Stimulated activated CD8-positive, alpha-beta memory T cell treated with anti-CD3 and anti-CD28 coated beads, Interleukin-4, amount 100 ng/mL, for 48 hours (primary cell): ENCODE measurements at places on chromosomes 7 and 10.

DNA sequence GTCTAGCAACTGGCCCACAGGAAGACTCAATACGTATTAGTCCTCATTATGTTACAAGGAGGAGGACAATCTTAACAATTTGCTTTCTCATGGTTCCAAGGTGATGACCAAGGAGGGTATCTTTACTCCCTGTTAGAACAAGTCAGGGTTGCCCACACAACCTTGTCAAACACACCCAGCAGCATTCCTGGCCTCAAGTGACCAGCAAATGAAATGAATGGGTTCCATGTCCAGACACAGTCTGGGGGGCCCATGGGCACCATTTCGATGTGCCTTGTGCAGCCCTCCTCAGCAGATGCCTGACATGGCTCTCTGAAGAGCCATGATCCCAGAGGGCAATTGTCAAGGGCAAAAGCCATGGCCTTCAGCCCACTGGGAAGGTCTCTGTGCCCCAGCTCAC lies 40.8 kb downstream of the ANXA8 start:
- DNase-seq: no peak

GRCh38 chr10:71985542-71986250 lies 21.5 kb downstream of the CHST3 start:
- DNase-seq: no peak

GRCh38 chr7:22499044-22499443 lies 944 bp downstream of the STEAP1B start:
- DNase-seq: no peak

DNA sequence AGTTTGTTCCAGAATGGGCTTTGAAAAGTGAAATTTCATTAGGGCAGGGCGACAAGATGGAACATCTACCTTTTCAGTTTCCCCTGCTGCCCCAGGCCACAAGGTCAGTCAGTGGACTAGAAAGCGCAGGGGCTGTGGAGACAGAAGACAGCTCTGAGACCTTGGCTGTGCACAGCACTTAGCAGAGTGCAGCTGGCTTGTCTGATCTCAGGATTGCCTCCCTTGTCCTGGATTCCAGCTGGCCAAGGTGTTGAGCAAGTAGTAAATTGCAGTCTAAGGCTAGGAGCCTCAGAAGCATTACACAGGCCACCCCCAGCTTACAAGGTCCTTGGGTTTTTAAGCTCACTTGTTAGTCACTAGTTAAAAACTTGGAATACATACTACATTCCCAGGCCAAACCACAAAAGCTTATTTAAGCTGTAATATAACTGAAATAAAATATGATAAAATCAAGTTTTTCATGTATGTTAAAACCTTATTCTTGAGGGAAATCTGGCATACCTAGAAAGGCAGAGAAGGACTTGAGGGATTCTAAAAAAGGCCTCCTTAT lies 67.3 kb upstream of the NPY start:
- no peak for DNase-seq

GRCh38 chr10:70603449-70603801 lies 884 bp upstream of the PRF1 start:
- peak; percentile 72 for DNase-seq

DNA sequence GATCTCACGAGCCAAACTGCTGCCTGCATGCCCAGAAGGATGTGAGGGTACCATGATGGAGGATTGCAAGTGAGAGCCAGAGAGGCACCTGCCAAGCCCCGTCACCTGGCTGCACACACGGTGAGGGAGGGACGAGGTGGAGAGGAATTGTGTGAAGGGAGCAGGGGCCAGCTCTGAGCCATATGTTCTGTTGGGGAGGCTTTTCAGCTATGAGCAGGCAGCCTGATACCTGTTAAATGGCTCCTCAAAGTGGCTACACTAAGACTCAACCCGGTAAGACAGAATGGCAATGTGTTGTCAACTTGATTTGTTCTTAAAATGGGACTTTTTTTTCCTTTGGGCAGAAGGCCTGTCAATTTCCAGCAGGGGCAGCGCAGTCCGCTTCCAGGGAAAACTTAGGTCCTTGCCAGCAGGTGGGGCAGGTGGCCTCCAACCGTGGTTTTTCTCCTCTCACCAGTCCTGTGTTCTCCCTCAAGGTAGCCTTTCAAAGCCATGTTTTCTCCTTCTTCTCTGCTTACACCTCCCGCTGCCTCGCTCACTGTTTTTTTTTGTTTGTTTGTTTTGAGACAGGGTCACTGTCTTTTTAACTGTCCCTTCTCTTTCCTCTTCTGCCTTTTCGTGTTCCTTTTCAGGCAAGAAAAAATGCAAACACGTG lies 57.7 kb upstream of the ZNRF2 start:
- DNase-seq: no peak

DNA sequence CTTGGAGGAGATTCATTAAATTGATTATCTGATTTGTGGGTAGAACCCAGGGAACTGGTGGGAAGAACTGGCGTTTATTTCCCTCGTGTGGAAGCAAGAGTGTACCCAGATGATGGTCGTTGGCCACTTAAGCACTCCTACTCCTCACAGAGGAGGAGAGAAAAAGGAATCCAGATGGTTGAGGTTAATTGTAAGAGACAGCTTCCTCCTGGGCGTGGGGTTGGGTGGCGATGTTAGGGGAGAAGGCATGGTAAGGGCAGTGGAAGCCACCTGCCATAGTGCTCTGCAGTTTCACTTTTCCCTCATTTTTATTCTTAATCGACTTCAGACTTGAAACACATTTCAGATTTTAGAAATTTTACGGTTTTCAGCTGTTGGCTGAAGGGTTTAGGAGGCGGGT lies 104.1 kb downstream of the DOCK1 start:
- no peak for DNase-seq

DNA sequence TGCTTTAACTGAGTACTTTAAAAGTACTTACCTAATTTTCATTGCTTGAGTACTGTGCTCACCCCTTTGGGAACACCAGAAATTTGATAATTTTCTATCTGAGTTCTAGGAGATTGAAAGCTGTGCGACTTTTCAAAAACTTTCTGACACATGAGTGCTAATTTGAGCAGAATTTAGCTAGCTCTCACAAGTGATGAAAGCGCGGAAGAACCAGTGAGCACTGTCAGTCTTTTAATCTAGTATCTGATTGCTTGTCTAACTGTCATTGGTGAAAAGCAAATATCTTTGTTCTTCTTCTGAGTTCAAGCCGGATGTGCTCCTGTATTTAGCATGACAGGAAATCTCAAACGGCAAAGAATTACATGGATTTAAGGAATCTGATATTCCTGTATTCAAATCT lies 899.4 kb downstream of the CNTNAP2 start:
- no peak for DNase-seq

DNA sequence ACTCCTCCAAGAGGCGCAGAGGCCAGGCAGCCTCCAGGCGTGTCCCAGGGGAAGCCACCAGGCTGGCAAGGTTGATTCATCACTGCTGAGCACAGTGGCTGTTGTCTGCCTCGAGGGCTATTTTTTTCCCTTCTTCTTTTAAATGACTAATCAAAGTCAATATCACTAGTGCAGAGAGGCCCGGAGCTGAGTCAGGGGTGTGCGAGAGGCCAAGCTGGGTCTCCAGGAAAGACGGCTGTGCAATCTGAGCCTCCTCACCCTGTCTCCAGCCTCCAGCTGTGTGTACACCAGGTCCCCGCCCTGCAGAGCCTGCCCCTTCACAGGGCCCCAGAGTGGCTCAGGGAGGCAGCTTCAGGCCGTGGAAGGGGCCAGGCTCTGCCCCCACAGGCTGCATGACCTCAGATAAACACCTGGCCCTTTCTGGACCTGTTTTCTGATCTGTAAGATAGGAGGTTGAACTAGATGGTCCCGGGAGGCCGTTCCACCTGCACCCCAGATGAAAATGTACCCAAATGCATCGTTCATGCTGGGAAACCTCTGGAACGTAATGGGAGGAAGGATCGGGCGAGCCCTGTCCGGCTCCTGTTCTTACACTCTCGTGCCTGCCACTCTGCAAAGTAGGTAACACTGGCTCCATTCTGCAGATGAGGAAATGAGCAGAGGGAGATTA lies 3.7 kb downstream of the STX1A start:
- DNase-seq: peak; percentile 81

DNA sequence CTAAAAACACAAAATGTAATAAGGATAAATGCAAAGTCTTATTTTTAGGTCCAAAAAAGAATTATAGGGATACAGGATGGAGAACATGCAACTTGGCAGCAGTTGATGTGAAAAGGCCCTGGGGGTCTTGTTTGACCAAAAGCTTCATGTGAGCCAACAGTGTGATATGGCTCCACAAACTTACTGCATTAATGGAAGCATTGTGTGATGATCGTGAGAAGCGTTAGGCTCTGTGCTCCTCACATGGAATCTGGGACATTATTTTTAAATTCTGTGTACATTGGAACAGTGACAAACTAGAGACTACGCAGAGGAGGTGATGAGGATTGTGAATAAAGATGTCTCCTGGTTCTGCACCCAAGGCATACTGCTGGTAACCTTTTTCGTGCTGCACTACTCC lies 39.1 kb upstream of the CALD1 start:
- DNase-seq: no peak

DNA sequence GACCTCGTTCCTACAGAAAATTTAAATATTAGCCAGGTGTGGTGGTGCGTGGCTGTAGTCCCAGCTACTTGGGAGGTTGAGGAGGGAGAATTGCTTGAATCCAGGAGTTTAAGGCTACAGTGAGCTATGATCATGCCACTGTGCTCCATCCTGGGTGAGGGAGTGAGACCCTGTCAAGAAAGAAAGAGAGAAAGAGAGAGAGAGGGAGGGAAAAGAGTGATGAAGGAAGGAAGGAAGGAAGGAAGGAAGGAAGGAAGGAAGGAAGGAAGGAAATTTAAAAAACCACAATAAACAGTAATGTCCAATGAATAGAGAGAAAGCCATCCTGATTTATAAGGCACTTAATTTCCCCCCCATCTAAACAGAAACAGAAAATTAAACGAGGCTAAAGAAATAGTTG lies 9.4 kb downstream of the MYPN start:
- DNase-seq: no peak
